Stimulated activated CD4-positive, alpha-beta T cell treated with anti-CD3 and anti-CD28 coated beads, Interleukin-1b, Interleukin-23, amount 100 ng/mL, for 24 hours (primary cell): ENCODE measurements at places on chromosomes 5 and 9.

GRCh38 chr5:51895834-51896233, 512.6 kb downstream of the ISL1 start:
- DNase-seq = no peak

GRCh38 chr9:137158625-137159024, 11.2 kb downstream of the LRRC26 start:
- no peak for DNase-seq

DNA sequence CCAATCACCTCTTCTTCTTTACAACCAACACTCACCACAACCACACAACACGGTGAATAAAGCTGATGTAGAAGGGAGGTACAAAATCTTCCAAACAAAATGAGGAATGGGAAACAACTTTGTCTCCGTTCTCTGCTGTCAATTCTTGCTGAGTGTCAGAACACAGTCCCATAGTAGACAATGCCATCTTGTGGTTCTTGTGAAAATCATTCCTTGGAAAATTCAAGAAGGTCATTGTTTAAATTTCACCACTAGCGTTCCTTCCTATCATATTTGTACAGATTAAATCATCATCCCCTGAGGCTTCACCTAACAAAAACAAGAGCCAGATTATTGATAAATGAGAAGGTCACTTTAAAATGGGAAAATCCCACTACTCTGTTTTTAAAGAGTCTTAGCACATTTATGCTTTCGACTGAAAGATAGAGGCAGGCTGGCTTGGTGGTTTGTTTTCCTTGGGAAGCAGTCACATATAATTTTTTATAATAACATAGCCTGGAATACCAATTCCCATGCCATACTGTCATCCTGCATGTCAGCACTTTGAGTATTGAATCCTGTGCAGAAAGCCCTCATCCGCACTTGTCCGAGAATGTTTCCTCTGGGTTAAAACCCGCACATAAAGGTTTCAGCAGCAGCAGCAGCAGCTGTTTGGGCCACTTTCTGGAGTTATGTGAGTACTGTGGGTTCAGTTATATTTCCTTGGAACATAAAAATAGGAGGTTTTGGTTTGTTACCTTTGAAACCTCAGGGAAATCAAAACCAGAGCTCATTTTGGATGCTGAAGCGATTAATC, 395.0 kb upstream of the SMARCA2 start:
- no peak for DNase-seq

DNA sequence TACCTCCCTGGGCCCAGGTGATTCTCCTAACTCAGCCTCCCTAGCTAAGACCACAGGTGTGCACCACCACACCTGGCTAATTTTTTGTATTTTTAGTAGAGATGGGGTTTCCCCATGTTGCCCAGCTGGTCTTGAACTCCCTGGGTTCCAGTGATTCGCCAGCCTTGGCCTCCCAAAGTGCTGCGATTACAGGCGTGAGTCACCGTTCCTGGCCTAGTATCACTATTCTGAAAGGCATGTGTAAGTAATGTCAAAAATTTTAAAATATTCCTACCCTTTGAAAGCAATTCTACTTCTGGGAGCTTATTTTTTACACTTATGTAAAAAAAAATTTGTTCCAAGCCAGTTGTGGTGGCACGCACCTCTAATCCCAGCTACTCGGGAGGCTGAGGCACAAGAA, 27.1 kb upstream of the TLE1 start:
- no peak for DNase-seq

- DNase-seq = no peak
Observed at GRCh38 chr9:87336407-87336806, 161.3 kb upstream of the DAPK1 start.
